ENCODE measurements at places on chromosomes 2 and 18.

- no peak for DNase-seq
Observed at GRCh38 chr2:121147766-121148165, 137.2 kb downstream of the TFCP2L1 start.

DNA sequence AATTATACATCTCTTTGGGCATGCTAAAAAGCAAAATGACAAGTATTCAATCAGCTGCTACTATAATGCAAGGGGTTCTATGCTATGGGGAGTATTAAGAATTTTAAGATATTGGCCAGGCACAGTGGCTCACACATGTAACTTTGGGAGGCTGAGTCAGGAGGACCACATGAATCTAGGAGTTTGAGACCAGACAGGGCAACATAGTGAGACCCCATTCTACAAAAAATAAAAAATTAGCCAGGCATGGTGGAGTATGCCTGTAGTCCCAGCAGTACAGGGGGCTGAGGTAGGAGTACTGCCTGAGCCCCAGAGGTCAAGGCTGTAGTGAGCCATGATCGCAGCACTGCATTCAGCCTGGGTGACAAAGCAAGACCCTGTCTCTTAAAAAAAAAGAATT, 5.5 kb upstream of the KIAA2012 start:
- DNase-seq: no peak

GRCh38 chr2:37788602-37789209, 117.3 kb upstream of the CDC42EP3 start:
- no peak for DNase-seq

- no peak for DNase-seq
Observed at GRCh38 chr18:13217466-13217961, 1.0 kb upstream of the LDLRAD4 start.

DNA sequence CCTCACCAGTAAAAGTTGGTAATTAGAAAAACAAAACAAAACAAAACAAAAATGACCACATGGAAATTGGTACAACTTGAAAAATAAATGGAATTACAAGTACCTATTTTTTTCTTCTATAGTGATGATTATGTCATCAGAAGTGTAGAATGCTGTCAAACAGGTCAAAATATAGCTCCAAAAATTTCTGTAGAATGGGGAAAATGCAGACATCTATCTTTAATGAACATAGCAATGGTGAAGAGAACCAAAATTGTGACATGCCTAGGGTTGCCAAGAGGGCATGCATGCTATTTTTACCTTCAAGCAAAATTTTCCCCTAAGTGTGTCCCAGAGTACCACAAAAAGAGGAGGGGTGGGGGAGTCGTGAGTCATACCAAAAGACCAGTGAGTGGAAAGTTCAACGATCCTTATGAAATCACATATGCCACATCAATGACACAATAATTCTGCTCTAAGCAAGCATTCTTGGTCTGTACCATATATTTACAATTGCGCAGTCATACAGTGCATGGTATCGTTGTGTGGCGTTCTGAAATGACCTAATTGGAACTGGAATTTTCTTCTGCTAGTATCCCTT, 1436.4 kb downstream of the SUCLG1 start:
- no peak for DNase-seq

DNA sequence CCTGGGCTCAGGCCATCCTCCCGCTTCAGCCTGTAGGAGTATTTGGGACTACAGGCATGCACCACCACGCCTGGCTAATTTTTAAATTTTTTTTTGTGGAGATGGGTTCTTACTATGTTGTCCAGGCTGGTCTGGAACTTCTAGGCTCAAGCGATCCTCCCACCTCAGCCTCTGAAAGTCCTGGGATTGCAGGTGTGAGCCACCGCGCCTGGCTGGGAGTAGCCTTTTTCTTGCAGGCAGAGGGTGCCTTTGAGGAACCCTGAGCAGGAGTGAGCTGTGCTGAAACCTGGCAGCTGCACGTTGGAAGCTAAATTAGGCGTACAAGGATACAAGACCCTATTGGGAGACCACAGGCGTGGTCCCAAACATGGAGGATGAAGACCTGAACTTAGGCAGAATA, 8.0 kb downstream of the CTDSP1 start:
- no peak for DNase-seq

- no peak for DNase-seq
Observed at GRCh38 chr2:70922235-70923234, 13.2 kb upstream of the ATP6V1B1 start.

DNA sequence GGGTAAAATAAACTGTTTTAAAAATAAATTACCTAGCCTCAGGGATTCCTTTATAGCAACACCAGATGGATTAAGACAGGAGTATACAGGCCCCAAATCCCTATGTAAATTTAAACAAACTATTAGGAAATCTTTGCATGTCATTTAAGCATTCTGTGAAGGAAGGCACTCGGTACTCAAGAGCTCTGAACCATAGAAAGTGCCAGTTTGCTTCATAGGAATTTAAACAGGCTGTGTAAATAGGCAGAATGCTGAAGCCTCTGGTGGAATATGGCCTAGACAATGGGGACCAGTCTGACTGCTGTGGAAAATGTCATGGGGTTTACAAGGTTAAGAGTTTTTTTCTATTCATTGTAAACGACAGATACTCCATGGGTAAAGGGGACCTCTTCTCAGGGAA, 377.4 kb downstream of the DLGAP1 start:
- no peak for DNase-seq

DNA sequence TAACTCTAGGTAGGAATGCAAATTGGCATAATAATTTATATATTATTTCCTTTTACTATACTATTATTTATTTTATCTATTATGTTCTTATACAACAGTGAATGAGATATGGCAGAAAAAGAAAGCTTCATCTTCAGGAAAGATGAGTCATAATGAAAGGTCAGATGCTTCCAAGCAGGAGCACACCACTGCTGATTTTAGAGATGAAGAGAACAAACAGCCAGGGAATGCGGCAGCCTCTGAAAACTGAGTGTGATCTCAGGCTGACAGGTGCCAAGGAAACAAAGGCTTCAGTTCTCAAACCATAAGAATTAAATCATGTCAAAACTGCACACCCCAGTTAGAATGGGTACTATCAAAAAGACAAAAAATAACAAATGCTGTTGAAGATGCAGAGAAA, 149.0 kb downstream of the CCDC178 start:
- DNase-seq: peak; percentile 15

DNA sequence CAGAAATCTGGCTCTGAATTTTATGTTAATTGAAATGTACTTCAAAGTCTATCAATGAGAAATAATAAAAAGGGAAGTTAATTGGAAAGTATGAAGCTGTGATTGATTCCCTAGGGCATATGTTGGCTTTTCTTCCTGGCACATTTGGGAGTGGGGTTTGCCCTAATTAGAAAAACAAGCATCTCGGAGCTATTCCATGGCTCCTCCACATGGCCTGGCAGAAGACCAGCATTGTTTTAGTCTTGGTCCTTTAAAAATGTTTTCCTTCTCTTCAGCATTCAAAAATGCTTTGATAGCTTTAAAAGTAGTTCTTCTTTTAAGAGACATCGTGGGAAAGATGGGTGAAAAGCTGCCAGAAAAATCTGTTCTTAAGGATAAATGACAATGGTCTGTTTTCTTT, 445.5 kb upstream of the PKDCC start:
- DNase-seq: no peak

DNA sequence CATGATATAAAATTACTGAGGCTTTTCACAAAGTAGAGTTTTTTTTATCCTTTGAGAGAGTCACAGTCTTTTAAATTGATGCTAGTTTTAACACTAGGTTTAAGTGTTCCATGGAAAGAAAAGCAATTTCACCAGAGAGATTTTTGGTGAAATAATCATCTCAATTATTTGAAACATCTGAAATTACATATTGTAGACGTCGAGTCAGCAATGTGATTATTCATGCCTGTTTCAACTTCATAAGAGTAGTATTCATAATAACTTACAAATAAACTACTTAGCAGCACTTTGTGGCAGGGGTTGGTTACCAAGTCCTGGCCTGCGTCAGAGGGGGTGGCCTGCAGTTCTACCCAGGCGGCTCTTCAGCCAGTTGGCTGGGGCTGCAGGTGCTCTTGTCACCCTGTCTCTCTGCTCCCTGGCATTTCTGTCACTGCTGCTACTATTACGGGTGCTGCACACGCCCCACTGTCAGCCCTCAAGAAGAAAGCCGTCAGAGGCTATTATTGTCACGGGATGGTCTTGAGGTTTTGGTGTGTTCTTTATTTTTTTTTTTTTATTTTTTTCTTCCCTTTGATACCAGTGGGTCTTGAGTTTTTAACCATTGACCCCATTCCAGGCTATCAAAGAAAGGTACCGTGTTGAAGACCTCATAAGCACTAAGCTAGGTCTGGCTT, 50.4 kb downstream of the MALT1 start:
- no peak for DNase-seq

GRCh38 chr2:145166731-145167302, 646.9 kb upstream of the ZEB2 start:
- DNase-seq: no peak

DNA sequence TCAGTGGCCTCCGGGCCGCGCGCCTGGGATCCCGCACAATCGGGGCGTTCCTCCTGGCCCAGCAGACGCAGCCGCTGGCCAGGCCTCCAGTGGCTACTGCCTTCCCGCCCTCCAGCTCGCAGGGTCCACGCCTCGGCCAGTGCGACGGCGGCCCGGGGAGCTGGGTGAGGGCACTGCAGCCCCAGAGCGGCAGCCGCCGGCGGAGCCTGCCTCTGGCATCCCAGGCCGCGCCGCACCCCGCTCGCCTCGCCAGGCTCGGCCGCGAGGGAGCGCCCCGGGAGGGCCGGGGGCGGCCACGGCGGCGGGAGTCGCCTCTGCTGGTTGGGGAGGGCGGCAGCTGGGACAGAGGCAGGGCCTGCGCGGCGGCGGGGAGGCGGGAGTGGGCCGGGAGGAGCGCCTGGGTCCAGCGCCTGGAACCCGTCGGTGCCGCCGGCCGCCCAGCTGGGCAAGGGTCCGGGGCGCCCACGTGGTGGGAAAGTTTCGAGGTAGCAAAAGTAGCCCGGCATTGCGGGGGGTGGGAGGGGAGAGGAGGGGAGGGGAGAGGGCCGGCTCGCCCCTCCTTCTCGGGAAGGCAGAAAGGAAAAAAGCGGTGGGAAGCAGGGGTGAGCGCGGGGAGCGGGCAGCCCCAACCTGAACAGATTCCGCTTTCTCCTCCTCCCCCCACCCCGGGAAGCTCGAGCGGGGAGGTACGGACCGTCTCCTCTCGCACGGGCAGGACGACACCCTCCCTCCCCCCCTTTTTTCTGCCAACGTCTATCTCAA, 1.5 kb upstream of the INHBB start:
- DNase-seq: no peak

DNA sequence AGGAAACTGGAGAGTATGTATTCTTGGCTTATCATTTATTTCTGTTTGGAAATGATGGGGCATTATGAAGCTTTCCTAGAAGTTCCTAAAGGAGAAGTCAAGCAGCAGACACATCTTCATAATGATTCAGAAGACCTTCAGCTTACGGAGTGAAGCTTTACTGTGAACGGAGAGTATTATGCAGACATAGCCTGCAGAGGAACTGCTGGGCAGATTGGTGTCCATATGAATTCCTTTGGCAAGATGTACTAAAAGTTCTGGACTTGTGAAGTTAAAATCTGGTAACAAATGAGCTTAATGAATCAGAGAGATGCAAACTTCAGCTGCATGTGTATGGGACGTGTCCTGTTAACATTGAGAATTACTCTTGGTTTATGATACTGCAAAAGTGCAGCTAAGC, 60.1 kb downstream of the NABP1 start:
- DNase-seq: no peak

DNA sequence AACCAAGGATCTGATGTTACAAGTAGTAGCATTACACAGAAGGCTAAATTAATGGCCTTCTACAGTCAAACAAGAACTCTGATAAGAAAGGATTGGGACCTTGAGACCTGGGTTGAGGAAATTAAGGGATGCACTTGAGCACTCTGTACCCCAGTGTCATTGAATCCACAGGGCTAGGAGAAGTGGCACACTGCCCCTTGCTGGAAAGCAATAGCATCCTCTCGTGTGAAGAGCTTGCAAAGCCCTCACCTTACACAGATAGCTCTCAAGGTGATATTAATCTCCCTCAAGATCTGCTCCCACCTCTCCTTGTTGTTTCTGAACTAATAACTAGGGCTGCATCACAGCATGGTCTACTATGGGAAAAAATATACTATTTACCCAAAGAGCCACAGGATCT, 26.5 kb upstream of the CHST9 start:
- DNase-seq: no peak

- DNase-seq: no peak
Observed at GRCh38 chr2:143229411-143229810, 100.2 kb downstream of the ARHGAP15 start.

- no peak for DNase-seq
Observed at GRCh38 chr2:208255557-208256106, 761 bp upstream of the IDH1 start.

GRCh38 chr18:30632071-30632698, 410.4 kb downstream of the DSC3 start:
- no peak for DNase-seq

DNA sequence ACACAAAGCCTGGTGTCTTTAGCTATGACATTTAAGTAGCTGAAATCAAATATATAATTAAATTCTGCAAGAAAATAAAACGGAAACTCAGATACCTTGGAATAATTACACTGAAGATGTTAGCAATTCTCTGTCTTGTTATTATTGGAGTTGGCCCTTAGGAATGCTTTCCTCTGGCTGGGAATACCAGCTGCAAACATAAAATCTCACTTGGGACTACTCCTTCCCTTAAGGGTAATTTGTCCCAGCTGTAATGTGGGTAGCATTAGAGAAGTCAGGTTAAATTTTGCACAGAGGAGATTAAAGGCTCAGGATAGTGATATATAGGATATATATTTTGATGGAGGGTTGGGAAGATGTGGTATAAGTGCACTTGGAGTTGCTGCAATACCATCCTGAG, 37.3 kb upstream of the GRP start:
- DNase-seq: no peak

- DNase-seq: no peak
Observed at GRCh38 chr2:6956566-6956965, 39.4 kb downstream of the RNF144A start.

- no peak for DNase-seq
Observed at GRCh38 chr2:85053802-85054201, 79.4 kb upstream of the TCF7L1 start.

- DNase-seq: peak; percentile 28
Observed at GRCh38 chr2:11842336-11842735, 95.9 kb downstream of the LPIN1 start.

GRCh38 chr2:239166201-239166834, 234.5 kb downstream of the HDAC4 start:
- DNase-seq: no peak

DNA sequence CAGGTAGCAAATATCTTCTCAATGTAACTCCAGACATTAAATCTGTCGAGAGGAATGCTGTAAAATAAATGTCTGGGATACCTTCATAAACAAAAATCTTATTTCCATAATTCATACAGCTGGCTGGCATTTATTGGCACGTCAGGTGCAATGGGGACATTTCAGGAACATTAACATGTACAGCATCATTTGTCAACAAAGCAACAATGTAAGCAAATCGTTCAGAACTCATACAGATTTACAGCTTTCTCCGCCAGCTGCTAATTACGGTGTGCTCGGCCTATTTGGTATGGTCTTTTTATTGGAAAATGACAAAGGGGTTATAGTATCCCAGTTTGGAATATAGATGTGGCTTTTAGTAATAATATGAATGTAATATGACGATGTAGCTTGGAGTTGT, 464.9 kb downstream of the ARHGAP15 start:
- no peak for DNase-seq

- DNase-seq: no peak
Observed at GRCh38 chr2:232342635-232343565, 35.7 kb upstream of the ALPP start.

- DNase-seq: no peak
Observed at GRCh38 chr2:38202713-38203445, 126.9 kb upstream of the CYP1B1 start.

Data from COLO829 (cell line).